ENCODE measurements at places on chromosomes 11 and 22.
A peak's percentile ranks its signal among the peaks of the same experiment; 100 is the strongest.

- no peak for DNase-seq
Measured at GRCh38 chr11:5269715-5270147, at the start of gene HBE1. Gene HBE1 (minus strand): TSS chr11:5269945. CDS start chr11:5269890, 55 bp downstream.

GRCh38 chr22:49206281-49206680 lies 621.4 kb downstream of the BRD1 start:
- DNase-seq, result no peak

- peak; percentile 71 for DNase-seq
Measured at GRCh38 chr22:27804470-27805297, 3.1 kb upstream of the MN1 start.

DNA sequence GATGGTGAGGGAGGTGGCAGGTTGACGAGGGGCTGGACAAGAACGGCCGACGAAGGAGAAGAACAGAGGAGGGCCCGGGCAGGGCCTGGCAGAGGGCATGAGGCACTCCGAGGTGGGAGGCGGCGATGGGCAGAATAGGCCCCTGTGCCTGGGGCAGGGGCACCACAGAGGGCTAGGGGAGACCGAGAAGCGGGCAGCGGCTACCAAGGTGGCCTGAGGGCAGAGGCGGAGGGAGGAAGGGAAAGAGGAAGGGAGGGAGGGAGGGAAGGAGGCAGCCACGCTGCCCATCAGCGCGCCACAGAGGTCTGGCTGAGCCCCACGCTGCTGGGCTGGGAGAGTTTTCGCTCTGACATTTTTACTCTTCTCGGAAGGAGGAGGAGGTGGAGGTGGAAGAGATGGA lies 11.3 kb downstream of the LSP1 start:
- DNase-seq, result no peak

Measured in Daoy (cell line).